ENCODE measurements at places on chromosomes 2 and 18.
A peak's percentile ranks its signal among the peaks of the same experiment; 100 is the strongest.

DNA sequence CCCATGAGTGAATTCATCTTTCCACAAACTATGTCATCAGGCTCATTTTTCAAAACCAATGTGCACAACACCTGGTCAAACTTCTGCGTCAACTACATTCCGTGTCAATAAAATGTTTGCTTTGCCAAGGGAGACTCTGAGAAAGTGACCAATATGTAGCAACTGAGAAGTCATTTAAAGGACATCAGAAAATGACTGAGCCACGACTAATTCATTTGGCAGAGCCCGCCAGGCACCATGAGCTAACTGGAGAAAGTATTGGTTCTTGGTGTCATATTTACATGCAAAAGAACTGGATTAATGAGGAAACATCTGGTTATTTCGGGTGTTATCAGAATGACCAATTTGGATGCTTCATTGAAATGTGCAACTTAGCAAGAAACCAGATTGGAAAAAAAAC, 7.2 kb downstream of the RND3 start:
- DNase-seq: no peak

DNA sequence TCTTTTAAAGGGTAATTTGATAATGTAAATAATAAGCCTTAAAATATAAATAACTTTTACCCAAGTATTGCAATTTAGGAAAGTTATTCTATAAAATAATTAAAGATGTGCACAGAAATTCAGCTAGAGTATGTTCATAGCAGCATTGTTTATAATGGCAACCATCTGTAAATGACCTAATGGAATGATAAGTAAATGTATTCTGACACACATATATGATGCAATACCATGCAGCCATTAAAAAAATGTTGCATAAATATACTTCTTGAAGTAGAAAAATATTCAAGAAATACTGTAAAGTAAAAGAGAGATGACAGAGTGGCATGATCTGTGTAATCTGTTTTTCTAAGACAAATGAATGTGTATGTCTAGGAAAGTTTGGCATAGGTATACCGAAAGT, 545.7 kb downstream of the ZEB2 start:
- DNase-seq: no peak

- no peak for DNase-seq
Observed at GRCh38 chr2:179272406-179273192, 8.0 kb upstream of the SESTD1 start.

DNA sequence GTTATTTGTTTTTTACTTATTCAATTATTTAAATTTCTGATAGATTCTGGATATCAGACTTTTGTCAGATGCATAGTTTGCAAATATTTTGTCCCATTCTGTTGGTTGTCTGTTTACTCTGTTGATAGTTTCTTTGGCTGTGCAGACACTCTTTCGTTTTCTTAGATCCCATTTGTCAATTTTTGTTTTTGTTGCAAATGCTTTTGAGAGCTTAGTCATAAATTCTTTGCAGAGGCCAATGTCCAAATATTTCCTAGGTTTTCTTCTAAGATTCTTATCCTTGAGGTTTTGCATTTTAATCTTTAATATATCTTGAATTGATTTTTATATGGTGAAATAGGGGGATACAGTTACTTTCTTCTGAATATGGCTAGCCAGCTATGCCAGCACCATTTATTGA, 112.7 kb upstream of the SESTD1 start:
- DNase-seq: no peak

DNA sequence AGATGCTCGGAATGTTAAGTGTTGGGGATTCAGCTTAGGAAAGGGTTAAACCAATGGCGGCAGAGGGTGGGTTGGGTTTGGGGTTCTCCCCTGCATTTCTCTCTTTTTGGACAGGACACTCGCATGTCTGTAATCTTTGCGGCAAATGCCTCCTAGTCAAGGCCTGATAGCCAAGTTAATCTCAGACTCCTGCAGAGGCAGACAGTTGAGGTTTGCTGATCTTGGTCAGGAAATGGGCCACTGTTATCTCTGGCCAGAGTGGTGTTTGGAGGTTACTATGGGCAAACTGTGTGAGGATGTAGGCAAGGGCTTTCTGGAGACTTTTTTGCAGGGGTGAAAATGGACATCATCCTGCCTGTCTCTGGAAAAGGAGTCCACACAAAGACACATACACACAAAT, 188.8 kb downstream of the SETBP1 start:
- no peak for DNase-seq

- DNase-seq: no peak
Observed at GRCh38 chr18:56109757-56110156, 521.8 kb upstream of the TCF4 start.

DNA sequence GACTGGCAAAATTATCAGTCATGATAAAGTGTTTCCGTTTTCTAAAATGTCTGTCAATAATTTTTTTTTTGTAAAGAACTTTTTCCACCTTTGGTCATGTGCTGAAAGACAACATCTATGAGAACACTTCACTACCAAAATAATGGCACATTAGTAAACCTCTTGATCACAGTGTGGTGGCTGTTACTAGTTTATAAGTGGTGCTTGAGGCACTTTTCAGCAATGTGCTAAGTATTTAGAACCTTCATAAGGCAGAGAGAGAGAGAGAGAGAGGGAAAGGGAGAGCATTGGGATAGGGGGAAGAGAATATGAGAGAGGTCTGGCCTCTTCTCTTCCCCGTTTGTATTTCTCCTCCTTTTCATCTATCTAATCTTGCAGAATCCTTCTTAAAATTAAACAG, 1.1 kb upstream of the NYAP2 start:
- DNase-seq: no peak

DNA sequence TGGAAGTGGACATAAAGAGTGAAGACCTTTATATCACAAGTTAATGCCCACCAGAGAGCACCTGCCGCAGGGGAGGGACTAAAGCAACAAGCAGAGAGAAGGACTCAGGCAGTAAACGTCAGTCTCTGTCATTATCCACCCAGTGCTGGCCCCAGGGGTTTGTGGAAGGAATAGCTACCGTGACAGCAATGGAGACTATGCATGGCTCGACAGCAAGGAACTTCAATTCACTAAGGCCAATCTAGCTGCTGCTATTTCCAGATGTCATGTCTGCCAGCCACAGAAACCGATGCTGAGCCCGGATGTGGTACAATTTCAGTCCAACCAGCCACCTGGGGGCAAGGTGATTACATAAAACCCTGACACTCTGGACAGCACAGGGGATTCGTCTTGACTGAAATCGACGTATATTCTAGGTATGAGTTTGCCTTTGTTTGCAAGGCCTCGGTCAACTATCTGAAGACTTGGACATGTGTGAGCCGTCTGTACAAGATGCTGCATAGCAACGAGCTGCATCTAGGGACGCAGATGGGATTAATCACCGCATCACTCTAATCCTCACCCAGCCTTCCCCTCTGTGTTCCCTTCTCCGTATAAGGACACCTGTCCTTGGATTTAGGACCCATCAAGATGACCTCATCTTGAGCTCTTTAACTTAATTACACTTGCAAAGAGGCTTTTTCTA, 154.1 kb upstream of the SH3BP4 start:
- DNase-seq: no peak

DNA sequence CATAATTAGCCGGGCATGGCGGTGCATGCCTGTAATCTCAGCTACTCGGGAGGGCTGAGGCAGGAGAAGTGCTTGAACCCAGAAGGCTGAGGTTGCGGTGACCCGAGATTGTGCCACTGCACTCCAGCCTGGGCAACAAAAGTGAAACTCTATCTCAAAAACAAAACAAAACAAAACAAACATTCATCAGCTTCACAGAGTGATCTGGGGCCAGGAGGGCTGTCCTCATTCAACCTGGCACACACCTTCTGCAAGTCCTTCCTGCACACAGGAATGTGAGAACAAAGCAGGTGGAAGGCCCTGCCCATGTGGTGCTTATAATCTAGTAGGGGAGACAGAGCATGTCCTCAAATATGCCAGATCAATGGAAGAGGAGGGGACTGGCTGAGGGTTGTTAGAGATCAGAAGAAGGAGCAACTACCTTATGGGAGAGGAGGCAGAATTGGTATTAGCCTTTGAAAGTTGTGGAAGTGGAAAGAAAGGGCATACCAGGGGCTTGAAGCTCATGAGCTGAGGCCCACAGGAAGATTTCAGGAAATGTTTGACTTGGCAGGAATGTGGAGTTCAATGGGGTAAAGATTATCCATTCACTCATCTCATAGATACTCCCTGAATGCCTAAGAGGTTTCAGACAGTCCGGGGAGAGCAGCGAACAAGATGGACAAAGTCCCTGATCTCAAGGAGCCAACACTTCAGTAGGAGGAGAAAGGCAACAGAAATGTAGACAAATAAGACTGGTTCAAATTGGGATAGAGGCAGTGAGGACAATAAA, 155.3 kb upstream of the SIX3 start:
- DNase-seq: no peak

DNA sequence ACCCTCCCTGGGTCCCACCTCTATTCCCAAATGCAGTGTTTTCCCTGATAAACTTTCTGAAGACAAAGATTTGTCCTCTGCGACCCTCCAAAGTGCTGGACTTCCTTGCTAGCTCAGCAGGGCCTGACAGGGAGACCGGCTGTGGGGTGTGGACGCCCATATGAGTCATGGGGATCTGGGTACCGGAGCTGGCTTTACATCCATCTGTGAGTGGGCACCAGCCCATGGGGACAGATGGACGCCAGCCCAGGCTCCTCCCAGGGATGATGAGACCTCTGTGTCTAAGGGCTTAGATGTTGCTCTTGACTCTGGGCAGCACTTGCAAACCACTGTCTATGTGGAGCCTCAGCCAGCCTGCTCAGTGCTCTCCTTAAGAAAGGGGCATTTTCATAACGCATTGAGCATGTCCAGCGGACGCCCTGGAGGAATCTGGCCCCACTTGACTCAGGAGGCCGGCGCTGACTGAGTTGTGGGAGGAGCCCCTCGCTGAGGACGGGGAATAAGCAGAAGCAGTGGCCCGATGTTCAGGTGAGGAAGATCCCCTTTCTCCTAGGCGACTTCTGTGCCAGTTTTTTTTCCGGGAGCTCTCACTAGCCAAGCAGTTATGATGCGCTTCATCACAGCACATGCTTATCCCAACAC, 229.4 kb upstream of the MYT1L start:
- DNase-seq: no peak

GRCh38 chr2:220281771-220282170, 654.3 kb downstream of the SLC4A3 start:
- DNase-seq: no peak

DNA sequence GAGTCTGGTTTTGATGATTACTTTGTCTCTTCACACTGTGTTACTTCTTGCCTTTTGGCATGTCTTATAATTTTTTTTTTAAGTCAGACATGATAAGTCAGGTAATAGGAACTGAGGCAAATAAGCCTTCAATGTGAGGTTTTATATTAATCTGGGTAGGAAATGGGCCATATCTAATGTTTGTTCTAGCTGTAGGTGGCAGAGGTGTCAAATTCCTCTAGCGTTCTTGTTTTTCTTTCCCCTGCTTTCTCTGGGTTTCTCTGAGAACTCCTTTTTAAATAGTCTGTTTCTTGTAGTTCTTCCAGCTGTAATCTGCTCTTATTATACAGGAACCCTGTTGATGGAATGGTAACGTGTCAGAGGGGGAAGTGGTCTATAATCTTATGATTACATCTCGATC, 5.7 kb downstream of the SP140 start:
- DNase-seq: no peak

DNA sequence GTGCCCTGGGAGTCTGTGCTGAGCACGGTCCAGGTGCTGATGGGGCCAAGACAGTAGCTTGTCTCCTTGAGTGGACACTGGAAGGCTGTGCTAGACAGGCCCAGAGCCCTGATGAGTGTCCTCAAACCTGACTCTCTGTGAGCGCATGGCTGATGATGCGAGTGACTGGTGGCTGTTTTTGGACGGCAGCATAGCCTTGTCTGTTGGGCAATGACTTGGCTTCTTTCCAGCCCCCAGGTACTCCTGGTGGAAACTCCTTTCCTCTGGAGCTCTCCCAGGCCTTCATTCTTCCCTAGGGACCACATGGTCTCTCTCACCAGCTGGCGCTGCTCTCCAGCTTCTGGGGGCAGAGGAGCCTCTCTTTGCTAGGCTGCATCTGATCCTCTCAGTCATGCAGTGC, 207.6 kb upstream of the SMIM21 start:
- no peak for DNase-seq

GRCh38 chr18:11548396-11548795, 61.0 kb upstream of the SLC35G4 start:
- no peak for DNase-seq

DNA sequence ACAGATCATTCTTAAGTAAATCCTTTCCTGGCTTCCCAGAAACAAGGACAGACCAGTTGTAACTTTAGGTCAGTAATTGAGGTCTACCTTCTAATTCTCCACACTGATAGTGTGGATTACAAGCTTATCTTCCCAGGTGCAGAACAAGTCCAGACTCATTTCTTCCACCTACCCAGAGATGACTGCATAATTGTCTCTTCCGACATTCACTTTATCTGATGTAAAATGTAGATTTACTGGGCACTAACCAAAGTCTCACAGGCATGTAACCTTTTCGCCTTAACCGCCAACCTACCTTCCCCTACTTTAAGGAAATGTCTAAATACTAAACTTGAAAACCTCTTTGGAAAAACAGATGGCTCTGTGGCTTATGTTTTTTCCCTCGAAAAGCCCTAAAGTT, 96.2 kb downstream of the NCK2 start:
- no peak for DNase-seq

- DNase-seq: no peak
Observed at GRCh38 chr18:6835345-6835744, 105.8 kb downstream of the ARHGAP28 start.

DNA sequence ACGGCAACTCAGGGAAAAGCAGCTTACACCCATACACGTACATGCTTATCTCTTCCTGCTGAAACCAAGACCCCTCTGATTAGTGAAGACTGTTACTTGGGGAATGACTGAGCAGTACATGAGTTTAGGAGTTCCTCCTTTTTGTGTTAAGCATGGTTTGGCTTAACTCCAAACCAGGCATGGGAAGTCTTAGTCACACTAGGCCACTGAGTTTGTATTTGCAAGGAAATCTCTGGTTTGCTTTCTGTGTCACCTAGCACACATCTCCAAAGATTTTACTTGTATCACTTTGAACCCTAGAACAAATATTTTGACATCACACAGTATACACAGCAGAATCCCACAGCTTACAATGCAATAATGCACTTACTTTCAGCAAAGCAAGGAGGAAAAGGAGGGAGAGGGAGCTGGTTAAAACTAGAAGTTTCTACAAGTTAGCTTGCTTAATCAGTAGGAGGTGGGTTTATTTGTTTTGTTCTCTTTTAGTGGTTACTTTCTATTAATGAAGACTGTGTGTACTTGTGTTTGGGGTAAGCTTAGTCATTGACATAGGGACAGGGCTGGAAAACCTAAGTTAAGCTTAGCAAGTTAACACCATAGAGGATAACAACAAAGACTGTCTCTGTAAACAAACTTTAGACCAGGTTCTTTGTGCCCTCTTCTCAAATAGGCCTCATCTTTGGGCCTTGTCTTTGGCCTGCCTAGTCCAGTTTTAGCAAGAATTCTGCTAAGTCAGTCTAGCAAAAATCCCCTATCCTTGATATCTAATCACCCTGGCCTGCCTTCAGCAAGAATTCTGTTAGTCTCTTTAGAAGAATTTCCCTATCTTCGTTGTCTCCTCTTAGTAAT, 219.4 kb downstream of the MREG start:
- peak; percentile 12 for DNase-seq

All from hematopoietic multipotent progenitor cell treated with erythropoietin and hydrocortisone succinate and interleukin-3 and kit ligand, for 15 days (in vitro differentiated cells).